Lung (tissue), 17 donors: ENCODE measurements at places on chromosomes 6 and 20.

DNA sequence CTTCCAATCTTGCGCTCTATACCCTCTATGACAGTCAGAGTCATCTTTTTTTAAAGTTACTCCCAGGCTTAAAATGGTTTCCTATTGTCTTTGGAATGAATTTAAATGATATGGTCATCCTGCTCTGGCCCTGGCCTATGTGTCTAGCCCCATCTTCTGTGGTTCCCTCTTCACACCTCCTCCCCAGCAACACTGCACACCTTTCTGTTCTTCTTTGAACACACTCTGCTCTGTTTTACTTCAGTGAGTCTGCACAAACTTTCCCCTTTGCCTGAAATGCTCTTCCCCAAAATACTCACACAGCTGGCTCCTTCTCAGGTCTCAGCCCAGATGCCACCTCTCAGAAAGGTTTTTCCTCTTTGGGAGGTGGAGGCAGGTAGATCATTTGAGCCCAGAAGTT lies 132.7 kb downstream of the FYN start:
- DNase-seq, result no peak

DNA sequence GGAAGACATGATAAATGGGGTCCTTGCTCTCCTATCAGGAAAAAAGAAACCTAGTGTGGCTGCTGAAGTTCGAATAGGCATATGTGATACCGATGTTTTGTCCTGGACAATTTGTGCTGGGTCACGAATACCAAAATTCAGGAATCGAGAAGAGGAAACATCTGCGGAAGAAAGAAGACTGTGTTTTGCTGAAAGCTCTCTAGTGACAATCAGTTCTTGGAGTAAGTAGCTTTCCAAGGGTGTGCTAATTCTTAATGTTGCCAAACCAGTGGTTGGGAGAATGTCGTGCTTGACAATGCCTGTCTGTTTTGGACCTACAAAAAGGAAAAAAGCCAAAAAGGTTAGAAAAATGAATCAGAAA lies 956.1 kb downstream of the PHF3 start:
- no peak for DNase-seq

- DNase-seq, result no peak
Measured at GRCh38 chr6:139713424-139713823, 339.0 kb upstream of the CITED2 start.

DNA sequence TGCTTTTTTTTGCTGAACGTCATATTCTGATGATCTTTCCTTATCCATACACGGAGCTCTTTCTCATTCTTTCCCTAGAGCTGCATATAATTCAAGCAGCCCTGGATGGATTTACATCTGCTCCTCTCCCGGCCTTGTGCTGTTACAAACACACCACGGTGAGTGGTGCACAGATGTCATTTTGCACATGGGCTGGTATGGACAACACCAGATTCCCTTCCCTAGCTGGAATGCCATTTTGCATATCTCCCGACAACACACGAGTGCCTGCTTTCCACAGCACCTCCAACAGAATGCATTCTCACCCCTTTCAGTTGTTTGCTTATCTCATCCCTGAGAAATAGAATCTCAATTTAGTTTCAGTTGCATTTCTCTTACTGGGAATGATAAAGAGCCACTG lies 69.5 kb upstream of the AFDN start:
- no peak for DNase-seq

DNA sequence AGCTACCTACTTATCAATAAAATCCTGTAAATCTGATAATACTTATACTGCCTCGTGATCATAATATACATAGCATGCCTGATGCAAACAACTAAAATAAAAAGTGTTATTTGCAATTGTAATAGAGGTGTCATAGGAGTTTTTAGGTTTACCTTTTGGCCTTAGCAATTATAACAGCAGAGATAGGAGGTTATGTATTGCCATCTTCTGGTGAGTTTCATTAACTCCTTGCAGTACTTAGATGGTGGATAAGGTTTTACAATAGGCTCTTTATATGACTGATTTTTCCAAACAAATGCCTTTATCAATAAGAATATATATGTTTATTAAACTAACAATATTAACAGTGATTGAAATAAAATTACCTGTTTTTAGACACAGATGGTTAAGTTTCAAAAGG lies 27.8 kb upstream of the MYCT1 start:
- DNase-seq, result no peak

GRCh38 chr20:63072991-63073737 lies 66.4 kb upstream of the BHLHE23 start:
- no peak for DNase-seq

DNA sequence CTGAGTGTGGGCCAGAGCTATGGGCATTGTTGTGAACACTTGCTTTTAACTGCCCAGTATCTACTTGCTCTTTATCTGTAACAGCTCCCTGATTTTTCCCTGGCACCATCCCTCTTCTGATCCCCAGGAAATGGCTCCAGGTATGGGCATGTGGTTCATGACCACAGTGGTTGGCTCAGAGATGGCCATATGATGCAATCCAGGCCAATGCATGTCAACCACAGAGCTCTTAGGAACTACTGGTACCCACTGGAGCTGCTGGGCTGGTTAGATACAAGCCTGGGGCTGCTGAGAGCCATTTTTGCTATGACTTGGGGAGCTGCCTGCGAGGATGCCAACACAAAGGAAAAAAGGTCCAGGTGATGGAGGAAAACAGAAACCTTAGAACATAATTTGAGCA lies 55.6 kb downstream of the KCNB1 start:
- DNase-seq, result no peak

DNA sequence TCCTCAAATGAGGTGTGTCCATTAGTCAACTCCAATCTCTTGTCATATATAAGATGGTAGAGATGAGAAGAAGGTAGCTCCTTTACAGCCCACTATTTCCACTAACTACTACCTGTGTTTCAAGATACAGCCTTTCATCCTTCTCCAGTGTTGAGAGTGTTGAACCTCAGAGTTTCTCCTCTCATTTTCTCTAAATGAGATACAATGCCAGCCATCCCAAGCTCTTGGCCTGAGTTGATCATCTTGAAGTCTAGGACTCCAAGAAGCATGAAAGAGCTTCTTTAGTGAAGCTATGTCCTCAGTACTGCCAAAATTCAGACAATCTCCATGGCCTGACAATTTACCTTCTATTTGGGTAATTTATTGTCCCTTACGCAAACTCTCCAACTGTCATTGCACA lies 548 bp upstream of the HLA-DRA start:
- no peak for DNase-seq

- DNase-seq, result no peak
Measured at GRCh38 chr6:159871906-159872305, 18.9 kb upstream of the MAS1 start.

GRCh38 chr6:43714311-43715055 lies 26.9 kb upstream of the MRPS18A start:
- DNase-seq, result peak; percentile 94

GRCh38 chr6:85465762-85466161 lies 15.9 kb downstream of the NT5E start:
- DNase-seq, result no peak

DNA sequence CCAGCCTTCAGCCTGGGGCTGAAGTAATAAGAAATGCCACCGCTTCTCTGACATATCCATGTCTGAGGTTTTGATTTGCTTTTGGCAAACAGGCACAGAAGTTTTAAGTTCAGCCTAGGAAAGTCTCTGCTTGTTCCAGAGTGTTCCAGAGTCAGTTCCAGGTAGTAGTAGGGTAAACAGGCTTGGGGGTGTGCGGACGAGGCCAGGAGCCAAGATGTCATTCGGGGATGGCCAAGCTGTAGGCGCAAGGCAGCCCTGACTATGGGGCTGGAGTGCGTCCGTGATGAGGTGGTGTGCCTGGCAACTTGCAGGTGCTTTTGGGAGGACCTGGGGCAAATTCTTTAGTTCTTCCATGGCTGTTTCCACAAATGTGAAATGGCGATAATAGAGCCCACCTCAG lies 60.3 kb downstream of the IRF4 start:
- DNase-seq, result no peak

DNA sequence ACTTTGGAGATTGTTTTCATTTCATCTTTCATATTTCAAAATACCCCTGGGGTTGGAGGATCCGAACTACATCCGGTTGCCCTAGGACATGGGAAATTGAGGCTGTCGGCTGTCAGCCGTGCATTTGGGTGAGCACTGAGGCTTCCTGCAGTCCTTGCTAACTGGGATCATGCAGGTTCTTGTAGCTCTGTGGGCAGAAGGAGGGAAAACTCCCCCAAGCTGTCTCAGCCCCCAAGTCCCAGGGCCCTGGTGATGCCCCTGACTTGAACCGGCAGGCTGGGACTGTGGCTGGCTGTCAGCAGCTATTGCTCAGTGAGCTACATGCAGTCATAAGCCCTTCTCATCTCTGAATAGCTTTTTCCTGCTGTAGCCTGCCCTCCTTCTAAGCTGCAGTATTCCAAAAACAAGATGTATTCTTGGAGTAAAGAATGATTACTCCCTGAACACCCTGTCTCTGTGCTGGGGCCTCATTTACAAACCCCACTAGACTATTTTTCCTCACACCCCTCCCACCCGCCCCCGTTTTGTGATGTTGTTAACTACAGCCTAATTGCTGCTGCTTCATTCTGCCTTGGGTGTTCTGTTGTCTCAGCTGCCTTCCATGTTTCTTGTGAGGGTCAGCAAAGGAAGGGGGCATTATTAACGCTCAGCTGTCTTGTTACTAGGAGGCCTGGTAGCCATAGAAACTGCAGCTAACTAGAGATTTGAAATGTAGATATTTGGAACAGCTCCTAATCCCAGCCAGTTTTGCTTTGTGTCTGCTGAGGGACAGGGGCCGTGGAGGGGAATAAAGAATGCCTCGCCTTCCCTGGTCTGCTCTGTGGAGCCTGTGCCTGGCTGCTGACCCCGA lies 18.1 kb downstream of the MTRES1 start:
- peak; percentile 90 for DNase-seq

- DNase-seq, result no peak
Measured at GRCh38 chr6:47111685-47112084, 69.6 kb upstream of the ADGRF1 start.

- peak; percentile 77 for DNase-seq
Measured at GRCh38 chr6:90162648-90163387, 133.8 kb downstream of the BACH2 start.

- DNase-seq, result peak; percentile 88
Measured at GRCh38 chr20:45771182-45771759, 20.4 kb downstream of the WFDC3 start.

DNA sequence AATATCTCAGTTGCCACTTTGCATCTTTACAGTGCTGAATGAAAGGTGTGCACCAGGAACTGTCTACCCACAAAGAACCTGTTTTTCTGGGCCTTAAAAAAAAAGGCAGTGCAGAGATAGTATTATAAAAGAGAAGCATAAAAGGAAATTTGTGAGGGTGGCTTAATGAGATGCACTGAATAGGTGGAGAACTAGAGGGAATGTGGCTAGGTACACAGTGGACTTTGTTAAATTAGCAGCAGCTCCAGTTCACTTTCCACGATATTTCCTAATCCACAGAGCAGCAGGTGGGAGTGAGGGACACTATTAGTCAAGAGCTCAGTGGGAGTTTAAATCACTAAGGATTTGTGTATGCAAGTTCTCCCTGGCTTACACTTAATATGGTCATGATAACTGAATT lies 38.8 kb downstream of the MAP7 start:
- no peak for DNase-seq

- DNase-seq, result no peak
Measured at GRCh38 chr6:5950361-5950785, 56.4 kb downstream of the NRN1 start.

DNA sequence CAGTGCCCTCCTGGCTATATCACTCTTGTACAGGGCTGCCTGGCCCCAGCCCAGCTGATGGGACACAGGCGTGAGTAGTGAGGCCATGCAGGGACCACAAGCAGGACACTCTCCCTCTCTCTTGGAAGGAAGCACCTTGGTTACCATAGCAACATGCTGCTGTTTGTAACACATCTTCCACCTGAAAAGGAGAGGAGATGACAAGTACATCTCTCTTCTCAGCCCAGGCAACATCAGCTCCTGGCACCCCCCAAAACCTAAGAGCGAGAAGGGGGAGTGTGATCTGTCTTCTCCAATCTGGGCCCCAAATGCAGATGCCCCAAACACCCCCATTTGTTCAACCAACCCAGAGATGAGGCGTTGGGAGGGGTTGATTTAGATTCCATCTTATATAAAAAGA lies 49.9 kb downstream of the KCNB1 start:
- DNase-seq, result no peak

- no peak for DNase-seq
Measured at GRCh38 chr6:35673755-35674154, 15.0 kb downstream of the FKBP5 start.

DNA sequence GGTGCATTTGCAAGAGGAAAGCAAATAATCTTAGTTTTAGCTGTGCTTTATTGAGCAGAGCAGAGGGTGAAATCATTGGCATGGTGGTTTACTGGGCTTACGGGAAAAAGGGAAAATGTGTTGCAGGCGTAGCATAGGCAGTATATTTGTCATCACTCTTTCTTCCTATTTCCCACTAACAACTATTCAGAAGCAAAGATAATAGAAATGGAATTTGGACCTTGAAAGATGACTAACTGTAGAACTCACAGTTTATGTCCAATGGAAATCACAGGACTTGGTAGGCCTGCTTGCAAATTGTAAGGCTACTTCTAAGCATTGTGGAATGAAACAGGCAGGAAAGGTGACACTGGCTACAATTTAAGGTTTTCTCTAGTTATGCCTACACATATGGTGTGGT lies 611.9 kb upstream of the MAN1A1 start:
- DNase-seq, result no peak

GRCh38 chr6:151566557-151566956 lies 72.7 kb downstream of the CCDC170 start:
- DNase-seq, result no peak

- no peak for DNase-seq
Measured at GRCh38 chr20:60627751-60628565, 624.1 kb upstream of the CDH4 start.

- peak; percentile 62 for DNase-seq
Measured at GRCh38 chr6:116530436-116530835, 15.0 kb downstream of the TRAPPC3L start.

DNA sequence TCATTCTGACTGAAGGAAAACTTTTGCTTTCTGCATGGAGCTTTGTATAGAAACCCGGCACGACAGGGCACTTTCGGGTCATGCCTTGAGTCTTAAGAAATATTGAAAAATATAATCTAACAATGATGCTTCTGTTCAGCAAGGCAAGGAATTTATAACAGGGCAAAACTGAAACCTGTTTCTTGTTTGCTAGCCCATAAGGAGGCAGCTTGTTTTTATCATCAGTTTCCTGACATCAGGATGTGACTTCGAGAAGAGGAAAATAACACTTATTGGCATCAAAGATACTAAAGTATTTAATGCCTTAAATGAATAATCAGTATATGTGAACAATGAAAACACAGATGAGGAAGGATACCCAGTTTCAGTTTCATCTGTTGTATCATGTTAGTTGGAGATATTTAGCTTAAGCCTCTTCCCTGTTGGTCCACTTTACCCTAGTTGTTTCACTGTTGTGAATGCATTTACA lies 146.5 kb downstream of the CDKAL1 start:
- DNase-seq, result no peak

GRCh38 chr20:1890469-1891262 lies 4.5 kb upstream of the SIRPA start:
- no peak for DNase-seq

- no peak for DNase-seq
Measured at GRCh38 chr6:53868626-53869025, 73.8 kb downstream of the LRRC1 start.

- DNase-seq, result no peak
Measured at GRCh38 chr6:74870403-74870802, 335.4 kb downstream of the COL12A1 start.

- no peak for DNase-seq
Measured at GRCh38 chr6:1496092-1496491, 106.7 kb downstream of the FOXF2 start.

- no peak for DNase-seq
Measured at GRCh38 chr6:154134471-154135147, 95.6 kb downstream of the OPRM1 start.
